GM04503 (cell line): ENCODE measurements at places on chromosomes 6 and 20.

- no peak for DNase-seq
Measured at GRCh38 chr6:20433929-20434328, 32.2 kb downstream of the E2F3 start.

GRCh38 chr6:34990971-34991560, 102.0 kb downstream of the ANKS1A start:
- no peak for DNase-seq

GRCh38 chr6:137717074-137718073, 149.7 kb upstream of the TNFAIP3 start:
- no peak for DNase-seq

DNA sequence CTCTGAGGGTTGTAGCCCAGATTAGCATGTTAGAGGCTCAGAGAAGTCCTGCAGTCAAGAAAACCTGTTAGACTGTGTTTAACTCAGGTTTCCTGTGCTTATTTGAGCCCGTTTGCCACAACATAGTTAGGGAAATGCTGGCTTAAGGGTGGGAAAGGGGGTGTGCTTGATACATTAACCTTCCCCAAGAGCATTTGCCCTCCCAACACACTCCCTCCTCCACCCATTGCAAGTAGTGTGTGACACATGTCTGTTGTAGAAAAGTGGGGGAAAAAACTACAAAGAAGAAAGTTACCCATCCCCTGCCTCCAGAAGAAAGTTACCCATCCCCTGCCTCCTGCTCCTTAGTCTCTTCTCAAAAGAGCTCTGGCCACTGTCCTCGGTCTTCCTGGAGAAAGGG, 36.8 kb upstream of the MRPS18A start:
- no peak for DNase-seq

DNA sequence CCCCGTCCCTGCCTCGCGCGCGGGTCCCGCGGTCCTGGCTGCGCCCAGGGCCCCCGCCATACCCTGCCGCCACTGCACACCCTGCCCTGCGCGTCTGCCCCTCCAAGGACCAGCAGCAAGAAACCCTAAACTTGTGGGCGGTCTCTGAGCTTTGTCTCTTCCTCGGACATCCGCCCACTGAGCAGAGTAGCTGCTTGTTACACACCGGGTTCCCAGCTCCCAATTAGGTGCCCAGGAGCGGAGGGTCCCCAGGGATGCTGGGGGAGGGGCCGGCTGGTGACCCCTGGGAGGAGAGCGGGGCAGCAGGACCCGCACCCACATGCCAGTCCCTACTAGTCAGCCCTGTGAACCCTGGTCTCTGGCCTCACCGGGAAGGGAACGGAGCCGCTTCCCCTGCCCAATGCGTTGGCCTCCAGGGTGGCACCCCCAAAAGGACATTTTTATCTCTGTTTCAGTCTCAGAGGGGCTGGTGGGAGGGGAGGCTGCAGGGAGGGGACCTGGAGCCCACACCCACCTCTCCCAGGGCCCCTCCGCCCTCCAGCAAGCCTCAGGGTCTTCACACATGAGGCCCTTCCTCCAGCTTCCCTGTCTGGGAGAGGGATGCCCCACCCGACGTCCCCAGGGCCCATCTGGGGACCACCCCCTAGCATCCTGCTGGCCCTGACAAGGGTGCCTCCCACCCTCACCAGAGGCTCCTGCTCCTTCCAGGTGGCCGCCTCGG, 10.5 kb downstream of the STMN3 start:
- DNase-seq: no peak

GRCh38 chr6:44034931-44035345, 92.3 kb downstream of the MRPL14 start:
- DNase-seq: no peak

GRCh38 chr6:147207351-147207750, 3.1 kb downstream of the STXBP5 start:
- DNase-seq: no peak
